Adrenal gland (tissue), 19 donors: ENCODE measurements at places on chromosomes 7 and 10.
A peak's percentile ranks its signal among the peaks of the same experiment; 100 is the strongest.

DNA sequence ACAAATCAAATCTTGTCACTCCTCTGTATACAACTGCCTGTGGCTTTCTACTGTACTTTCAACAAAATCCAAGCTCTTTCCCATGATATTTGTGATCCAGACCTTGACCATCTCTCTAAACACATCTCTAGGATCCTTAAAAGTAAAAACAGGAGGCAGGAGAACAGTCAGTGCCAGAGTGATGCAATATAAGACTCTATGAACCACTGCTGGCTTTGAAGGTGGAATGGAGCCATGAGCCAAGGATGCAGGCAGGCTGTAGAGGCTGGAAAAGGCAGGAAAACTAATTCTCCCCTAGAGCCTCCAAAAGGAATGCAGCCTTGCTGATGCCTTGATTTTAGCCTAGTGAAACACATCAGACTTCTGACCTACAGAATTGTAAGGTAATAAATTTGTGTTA is 45.5 kb upstream of the LRRN3 start:
- DNase-seq: no peak

GRCh38 chr10:34151931-34152330 is 663.2 kb downstream of the PARD3 start:
- DNase-seq: no peak

GRCh38 chr7:35658606-35659201 is 36.2 kb downstream of the HERPUD2 start:
- no peak for DNase-seq

GRCh38 chr10:91251430-91252056 is 31.1 kb downstream of the PCGF5 start:
- DNase-seq: peak; percentile 54

GRCh38 chr7:139560678-139561077 is 37.2 kb downstream of the CLEC2L start:
- no peak for DNase-seq

DNA sequence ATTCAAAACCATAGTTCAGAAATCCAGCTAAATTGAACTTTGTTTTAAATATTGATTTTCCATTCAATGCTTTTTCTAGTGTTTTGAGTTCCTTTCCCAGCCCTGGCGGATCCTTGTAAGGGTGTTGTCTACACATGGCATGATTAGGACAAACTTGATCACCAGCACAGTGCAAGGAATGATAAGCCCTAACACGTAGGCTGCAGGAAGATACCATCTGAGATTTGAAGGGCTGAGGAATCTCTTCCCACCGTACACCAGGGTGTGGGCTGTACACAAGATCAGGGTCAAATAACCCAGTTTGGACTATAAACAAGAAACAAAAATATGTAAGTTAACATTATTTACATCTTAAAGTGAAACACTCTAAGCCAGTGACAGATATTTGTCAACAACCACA is 27.4 kb downstream of the STEAP4 start:
- no peak for DNase-seq

DNA sequence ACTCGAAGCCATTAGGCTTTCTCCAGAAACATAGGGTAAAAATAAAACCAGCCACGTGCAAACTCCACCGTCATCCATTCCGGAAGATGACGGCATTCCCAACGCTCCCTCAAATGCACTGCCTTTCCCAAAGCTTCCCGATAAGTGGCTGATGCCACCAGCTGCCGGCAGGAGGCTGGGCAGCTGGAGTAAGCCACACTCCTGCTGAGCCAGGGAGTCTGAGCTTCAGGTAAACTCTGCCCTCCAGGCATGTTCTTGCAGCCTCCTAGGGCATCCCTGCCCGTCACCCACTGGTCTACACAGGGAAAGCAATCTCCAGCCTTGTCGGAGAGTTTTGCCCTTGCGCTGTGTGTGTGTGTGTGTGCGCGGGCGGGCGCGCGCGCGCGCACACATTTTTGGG is 40.5 kb upstream of the TMEM273 start:
- no peak for DNase-seq

DNA sequence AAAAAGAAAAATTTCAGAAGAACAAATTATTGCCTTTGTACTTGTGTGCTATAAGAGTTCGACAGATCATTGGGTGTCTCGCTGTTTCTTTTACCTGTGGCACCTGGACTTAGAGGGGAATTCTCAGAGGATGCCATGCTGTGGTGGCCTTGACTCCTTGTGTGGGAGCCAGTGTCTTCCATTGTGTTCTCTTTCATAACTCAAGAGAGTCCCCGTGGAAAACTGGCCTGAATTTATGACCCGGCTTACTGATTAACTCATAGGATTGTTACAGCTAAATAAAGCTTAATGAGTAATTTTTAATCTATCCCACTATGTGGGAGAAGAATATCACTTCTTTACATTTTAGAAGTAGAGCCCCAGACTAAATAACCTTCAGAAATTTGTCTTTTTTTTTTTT is 54.5 kb downstream of the UBE3C start:
- no peak for DNase-seq

DNA sequence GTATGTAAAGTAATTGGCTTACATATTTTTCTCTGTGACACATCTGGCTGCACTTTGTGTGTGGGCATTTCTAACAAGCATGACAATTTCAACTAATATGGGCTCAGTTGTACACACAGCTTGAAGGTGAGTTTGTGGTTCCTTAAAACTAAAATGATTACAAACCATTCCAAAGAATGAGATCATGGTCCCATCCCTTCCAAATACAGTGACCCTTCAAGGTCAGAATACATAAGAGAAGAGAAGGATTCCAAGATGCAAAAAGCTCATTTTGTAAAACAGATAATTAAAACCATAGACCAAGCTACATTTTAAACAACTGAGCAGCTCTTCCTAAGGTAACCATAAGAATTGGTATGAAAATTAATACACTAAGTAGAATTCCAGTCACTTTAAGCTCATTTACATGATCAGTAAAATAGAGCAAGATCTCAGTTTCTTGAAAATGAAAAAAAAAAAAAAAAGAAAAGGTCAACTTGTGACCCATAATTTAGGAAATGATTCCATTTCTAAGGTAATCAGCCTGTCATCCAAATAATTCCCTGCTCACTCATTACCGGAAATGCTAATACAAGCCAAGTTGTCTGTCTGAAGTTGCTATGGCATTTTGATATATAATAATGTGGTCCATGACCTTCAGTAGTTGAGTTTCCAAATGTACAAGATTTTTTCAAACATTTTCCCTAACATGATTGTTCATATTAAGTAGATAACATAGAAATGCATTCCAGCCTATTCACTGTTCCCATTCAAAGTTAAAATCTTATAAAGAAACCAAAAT is 688.5 kb downstream of the PARD3 start:
- DNase-seq: no peak

DNA sequence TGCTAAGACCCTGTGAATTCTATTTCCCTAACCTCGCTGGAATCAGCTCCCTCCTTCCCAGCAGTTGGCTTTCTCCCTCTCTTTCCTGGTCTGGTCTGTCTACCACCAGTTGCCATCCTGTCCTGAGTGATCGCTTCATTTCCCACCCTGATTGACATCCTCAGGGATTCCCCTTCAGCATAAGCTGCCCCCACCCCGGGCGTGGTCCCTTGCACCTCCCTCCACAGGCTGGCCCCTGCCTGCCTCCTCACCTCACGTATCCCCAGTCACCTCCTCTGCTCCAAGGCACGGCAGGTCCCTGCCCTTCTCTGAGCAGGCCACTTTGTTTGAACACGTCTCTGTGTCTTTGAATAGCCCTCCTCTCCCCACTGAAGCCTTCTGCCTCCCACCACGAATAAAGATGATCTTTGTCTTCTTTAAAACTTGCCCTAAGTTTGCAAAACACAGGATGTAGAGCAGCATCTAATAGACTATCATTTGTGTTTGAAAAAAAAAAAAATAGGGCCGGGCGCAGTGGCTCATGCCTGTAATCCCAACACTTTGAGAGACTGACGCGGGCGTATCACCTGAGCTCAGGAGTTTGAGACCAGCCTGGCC is 233.5 kb downstream of the CUX1 start:
- DNase-seq: no peak

DNA sequence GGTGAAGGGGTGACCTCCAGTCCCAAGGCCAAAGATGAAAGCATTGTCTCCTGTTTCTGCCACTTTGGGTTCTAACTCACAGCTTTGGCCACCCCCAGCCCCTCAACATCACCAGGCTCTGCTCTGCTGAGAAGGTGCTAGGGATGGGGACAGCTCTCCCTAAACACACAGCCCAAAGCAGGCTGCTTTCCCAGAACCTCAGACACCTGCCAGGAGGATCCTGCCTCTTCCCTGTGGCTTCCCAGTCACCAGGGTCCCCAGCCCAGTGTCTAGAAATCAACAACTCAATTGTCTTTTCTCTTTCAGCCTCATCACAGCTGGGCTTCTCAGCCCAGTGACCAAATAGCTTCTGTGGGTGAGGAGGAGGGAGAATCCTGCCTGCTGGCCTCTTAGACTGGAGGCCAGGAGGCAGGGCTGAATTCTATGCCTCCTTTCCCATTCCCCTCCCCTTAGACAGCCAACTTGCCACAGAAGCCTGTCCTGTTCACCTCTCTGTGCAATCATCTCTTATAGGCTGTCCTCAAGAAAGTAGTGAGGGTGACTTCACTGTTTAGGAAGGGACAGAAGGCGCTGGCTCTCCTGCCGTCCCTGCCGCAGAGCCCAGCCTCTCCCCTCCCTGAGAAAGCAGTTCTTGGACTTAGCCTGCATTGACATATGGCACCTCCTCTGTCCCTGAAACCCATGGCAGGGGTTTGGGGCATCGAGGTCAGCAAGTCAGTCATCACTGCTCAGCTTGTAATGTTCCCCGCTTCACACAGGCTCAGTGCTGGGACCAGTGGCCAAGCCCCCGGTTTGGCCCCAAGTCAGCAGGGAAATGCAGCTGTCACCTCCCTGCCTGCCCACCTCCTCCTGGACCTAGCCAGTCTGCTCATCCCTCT is 3.7 kb downstream of the FGF8 start:
- no peak for DNase-seq

DNA sequence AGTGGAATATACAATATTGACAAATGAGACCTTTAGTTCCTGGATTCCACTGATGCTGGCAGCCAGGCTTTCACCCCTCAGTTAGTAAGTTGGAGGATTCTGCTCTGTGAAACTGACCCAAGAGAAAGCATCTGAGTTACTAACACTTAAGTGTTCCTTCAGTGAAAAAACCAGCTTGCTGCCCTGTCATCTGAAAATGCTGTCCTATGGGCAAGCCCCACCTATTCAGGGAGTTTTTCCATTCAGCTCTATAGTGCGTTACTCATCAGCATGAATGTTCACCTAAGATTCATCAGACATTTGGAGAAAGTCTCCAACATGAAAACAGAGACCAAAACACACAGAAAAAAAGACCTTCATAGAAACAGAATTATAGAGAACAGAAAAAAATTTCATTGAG is 37.9 kb downstream of the PRPF18 start:
- DNase-seq: no peak

GRCh38 chr10:47112612-47113011 is 187.4 kb upstream of the GDF10 start:
- DNase-seq: no peak

DNA sequence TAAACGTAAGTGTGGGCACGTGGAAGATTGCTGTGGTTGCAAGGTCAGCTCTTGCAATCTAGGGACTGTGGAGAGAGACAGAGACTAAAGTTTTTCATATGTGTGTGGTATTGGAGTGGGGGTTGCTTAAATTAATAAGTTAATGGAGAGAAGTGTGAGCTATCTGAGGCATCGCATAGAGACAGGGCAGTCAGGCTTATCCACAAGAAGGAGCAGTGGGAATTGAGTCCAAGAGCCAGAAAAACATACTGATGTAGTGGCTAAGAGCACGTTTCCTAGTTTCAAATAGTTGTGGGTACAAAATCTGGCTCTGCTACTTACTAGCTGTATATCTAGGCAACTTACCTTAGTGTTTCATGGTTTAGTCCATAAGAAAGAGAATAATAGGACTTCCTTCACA is 65.8 kb downstream of the SORCS3 start:
- no peak for DNase-seq

DNA sequence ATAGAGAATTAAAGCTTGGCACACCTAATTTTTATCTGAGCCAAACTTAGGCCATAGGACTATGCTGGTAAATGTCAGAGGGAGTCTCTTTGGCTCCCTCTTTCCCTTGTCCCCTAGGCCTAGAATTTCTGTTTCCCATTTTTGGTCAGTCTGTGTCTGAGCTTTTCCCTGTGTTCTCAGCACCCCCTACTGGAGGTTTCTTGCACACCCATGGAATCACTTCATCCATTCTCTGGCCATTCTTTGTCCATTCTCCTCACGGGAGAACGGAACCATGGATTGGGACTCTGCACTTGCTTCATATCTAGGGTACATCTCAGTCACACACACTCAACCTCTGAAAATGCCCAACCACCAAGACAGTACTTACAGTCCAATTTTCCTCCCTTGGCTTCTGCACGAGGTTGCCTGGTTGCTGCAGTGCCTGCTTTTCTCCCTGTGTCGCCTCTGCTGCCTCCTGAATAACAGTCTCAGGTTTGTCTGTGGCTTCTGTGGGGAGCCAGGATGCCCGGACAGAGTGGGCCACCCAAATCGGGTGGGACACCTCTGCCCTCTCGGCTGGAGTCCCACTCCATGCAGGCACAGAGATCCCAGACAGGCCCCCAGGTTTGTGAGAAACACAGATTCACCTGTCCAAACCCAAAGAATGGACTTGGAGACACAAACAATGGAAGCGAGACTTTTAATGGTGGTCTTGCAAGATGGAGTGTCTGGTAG is 35.1 kb upstream of the DNAH11 start:
- peak; percentile 69 for DNase-seq

DNA sequence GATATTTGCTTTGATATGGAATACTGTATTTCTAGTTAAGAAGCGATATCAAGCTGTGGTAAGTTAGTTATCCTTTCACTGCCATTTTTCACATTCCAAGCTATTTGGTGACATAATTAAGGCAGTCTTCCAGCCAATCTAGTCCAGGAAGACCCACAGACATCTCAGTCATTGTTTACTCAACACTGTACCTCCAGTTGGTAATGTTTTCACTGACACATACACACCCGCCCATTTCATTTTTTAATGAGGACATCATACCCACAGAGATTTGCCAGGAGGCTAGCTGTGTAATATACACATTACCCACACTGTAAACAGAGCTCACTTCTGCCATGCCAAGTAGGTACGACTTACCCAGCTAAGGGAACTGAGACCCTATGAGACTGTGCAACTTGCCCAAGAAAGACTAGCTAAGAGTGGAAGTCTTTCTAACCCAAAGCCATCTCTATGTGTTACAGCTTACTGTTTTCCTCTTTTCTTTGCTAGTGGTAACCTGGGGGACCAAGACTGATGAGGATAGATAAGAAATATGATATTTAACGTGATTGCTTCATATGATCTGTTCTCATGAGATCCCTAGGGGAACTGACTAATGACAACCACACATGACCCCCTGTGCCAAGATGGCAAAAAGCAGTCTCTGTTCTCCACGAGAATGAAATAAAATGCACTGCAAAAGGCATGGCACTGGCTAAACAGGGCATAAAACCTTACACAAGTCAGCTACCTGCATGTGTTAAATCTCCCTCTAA is 179.0 kb downstream of the DGKI start:
- DNase-seq: no peak

GRCh38 chr10:67175354-67175753 is 249.5 kb downstream of the LRRTM3 start:
- no peak for DNase-seq

DNA sequence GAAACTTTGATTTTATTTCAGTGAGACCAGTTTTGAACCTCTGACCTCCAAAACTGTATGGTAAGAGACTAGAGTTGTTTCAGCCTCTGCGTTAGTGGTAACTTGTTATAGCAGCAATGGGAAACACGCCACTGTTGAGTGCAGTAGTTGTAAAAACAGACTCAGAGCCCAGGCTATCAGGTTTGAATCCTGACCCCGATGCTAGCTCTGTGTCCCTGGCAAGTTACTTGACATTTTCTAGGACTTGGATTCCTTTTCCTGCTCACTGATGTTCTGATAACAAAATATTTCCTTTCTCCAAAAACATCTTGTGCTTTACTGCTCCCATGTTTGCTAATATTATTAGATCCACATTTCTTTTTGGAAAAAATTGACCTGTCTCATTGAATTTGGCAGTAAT is 131.0 kb downstream of the PLXDC2 start:
- no peak for DNase-seq
